ENCODE measurements at places on chromosomes 13 and 19. TPM values are rescaled to one million over a fixed set of nuclear protein-coding genes. Genes with fewer than 3 reads are reported as not detected.
A peak's percentile ranks its signal among the peaks of the same experiment; 100 is the strongest.

GRCh38 chr13:39499604-39500003 is 103.4 kb downstream of the LHFPL6 start:
- no peak for DNase-seq

The ZNF835 gene
- total RNA-seq: 1.7 TPM

GRCh38 chr13:37816276-37816675 is 53.3 kb downstream of the TRPC4 start:
- no peak for DNase-seq

GRCh38 chr13:50387051-50387581 is 371.9 kb downstream of the KCNRG start:
- peak; percentile 16 for DNase-seq

GRCh38 chr19:40974633-40975037 is 16.4 kb upstream of the CYP2B6 start:
- peak; percentile 88 for DNase-seq

- no peak for DNase-seq
These were observed 14.0 kb upstream of the TMPRSS9 start for GRCh38 chr19:2345794-2346663.

GRCh38 chr13:33127009-33127551 is 110.9 kb downstream of the KL start:
- DNase-seq: no peak
